Chondrocyte (in vitro differentiated cells): ENCODE measurements at places on chromosomes 3 and 15. TPM values are rescaled to one million over a fixed set of nuclear protein-coding genes. Genes with fewer than 3 reads are reported as not detected.

- no peak for DNase-seq
Measured at GRCh38 chr3:8996216-8996615, 32.9 kb upstream of the RAD18 start.

- DNase-seq = no peak
Measured at GRCh38 chr3:20696388-20697150, 510.6 kb upstream of the SGO1 start.

GRCh38 chr3:14861031-14861430 lies 42.3 kb downstream of the FGD5 start:
- peak; percentile 19 for DNase-seq

GRCh38 chr3:170485294-170485693 lies 66.6 kb downstream of the CLDN11 start:
- DNase-seq = no peak

DNA sequence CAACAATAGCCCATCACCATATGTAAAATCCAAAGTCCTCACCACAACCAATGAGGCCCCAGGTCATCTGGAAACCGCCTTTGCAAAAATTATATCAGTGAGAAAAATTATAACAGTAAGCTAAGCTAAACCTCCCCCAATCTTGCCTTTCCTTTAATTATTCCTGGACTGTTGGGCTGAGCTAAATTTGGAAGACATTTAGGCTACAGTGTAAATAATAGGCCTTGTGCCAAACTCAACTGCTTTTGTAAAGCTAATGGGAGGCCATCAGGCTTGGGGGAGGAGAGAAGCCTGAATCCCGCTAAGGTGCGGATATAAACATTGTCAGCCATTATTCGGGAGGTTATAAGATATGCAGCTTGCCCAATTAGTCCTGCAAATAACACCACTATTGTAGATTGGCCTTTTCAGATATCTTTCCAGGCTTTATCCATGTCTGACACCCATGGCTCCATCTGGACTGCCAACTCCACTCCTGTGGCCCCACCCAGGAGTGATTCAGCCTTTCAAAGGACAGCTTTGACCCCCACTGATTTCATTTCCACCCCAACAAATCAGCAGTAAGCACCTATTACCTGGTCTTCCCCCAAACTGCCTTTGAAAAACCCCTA lies 53.0 kb upstream of the CA12 start:
- DNase-seq = no peak

- DNase-seq = no peak
Measured at GRCh38 chr15:83293201-83293600, 8.7 kb upstream of the BNC1 start.

DNA sequence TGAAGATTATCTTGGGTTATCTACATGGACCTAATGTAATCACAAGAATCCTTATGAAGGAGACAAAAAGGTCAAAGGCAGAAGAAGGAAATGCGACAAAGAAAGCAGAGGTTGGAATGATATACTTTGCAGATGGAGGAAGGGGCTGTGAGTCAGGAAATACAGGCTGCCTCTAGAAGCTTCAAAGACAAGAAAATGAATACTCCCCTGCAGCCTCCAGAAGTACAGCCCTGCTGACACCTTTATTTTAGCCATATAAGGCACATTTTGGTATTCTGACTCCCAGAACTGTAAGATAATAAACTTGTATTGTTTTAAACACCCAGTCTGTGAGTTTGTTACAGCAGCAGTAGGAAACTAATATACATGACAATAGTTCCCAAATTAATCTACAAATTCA lies 58.6 kb downstream of the SIDT1 start:
- DNase-seq = no peak

DNA sequence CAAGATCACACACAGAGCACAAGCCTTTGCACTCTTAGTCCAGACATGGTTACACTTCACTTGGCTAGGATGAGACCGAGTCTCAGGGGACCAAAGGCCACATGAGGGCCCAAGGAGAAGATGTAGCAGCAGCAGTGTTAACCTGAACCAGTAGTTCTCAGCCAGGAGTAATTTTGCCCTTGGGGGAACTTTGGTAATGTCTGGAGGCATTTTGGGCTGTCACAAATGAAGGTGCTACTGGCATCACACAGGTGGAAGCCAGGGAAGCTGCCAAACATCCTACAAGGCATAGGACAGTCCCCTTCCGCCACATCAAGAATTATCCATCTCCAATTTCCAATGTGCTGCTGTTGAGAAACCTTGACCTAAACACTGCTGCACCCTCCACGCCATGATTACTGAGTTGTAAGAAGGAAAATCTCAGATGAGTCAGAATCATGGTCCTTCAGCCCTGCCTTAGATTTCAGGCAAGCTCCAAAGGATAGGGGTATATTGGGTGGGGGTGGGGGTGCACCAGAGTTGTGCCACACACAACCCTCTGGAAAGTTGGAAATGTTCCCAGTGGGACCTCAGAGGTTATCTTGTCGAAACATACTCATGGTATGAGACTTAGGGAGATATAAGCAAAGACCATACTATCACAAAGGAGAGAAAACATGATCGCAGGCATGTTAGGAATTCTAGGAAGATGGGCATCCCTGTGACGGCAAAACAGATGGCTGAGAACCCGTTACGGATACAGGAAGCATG lies 36.2 kb downstream of the SEMA5B start:
- no peak for DNase-seq

DNA sequence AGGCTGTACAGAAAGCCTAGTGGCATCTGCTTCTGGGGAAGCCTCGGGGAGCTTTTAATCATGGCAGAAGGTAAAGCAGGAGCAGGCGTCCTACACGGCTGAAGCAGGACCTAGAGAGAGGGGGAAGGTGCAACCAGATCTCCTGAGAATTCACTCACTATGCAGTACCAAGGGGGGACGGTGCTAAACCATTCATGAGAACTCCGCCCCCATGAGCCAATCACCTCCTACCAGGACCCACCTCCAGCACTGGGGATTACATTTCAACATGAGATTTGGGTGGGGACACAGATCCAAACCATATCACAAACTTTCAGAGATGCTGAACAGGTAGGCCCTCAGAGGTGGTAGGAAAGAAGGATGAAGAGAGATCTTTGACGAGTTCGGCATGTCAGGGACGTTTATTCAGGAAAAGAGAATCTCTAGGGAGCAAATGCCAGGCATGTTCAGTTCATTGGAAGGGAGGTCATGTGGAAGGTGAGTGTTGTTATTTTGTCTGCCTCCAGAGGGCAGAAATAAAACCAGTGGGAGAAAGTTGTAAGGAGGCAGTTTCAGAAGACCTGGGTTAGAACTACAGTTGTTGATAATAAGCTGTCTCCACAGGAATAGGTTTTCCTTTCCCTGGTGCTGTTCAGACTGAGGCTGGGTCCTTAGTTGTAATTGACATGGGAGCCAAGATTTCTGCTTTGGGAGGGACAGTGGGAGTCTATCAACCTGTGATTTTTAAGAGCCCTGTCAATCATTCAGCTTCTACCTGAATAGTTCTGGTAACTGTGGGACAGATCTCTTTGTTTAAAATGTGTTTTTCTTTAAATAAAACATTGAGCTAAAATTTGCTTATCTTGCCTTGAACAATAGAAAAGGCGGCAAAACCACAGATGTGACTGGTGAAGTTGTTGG lies 4.3 kb upstream of the FNDC3B start:
- no peak for DNase-seq

The TGM5 gene
- not detected in 3 replicates for total RNA-seq

DNA sequence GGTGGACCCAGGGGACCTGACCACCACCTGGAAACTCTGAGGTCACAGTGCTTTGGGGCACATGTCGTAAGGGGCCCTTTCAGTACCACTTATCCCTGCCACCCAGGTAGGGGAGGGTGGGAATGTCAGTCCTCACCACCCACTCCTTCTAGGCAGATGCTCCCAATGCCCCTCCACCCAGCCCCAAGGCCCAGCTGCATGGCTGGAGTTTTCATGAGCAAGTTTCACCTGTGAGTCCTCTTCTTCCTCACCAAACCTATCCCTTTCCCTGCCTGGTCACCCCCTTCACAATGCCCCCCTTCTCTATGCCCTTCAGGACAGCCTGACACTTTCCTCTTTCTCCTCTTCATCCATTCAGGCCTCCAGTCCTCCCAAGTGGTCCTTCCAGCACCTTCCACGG lies 9.8 kb downstream of the FAM174B start:
- no peak for DNase-seq

DNA sequence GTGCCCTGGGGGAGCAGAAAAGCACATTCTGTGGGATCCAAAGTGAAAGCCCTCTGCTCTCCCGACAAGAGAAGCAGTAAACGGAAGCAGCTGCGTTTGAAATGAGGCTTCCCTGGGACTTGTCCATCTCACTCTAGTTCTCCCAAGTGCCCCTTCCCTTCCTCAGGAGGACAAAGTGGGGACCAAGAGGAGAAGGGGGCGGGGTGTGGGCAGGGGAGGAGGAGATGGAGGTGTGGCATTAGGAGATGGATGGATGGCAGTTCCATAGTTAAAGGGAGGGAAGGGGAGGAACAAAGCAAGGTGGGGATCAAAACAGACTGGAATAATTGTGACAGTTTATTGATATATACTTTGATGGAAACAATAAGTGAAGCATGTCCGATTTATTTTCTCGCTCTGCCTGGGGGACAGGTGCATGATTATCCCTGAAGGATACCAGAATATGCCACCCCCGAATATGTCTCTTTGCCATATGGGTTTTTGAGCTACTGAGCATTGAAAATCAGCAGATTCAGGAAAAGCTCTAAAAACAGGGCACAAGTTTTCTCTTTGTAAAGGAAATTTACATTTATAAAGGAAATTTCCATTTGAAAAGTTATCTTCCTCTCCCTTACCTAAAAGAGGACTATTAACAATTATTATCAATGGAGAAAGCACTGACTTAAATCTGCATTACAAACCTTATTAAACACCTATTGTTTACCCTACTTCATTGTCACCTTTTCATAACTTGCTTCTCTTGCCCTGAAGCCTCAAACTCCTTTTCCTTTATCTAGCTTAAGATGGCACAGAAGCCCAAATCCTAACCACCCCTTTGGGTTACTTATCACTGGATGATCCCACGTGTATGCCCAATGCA lies 58.9 kb upstream of the DAZL start:
- no peak for DNase-seq

The NR2E3 gene
- not detected in 3 replicates for total RNA-seq

GRCh38 chr3:13717222-13717895 lies 162.5 kb downstream of the WNT7A start:
- DNase-seq = peak; percentile 19
